ENCODE measurements at places on chromosomes 5 and 9.

GRCh38 chr5:56024810-56025150 is 30.0 kb upstream of the IL6ST start:
- no peak for DNase-seq

DNA sequence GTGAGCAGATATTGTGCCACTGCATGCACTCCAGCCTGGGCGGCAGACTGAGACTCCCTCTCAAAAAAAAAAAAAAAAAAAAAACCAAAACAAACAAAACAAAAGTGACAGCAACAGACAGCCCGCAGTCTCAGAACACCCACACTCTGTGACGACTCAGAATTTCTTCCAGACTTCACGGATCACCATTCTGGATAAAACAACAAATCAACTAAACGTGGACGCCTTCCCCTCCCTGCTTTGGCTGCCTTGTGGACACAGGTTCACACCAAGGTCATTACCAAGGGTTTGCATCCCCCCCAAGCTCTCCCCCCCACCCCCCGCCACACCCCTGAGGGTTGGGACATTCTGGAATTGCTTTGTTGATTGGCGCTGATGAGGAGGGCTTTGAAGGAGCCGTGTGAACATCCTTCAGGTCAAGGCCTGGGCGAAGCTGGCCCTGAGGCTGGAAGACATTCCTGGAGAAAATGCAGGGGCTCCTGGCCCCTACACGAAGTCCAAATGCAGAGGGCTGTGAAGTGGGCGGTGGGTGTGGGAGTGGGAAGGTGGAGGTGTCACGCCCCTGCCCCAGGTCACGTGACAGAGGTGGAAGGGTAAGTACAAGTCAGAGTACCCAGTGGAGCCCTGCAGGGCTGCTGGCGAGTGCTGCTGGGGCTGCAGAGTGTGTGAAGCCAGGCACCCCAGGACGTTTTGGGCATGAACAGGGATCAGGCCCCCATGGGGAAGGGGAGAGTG is 10.1 kb downstream of the LCN10 start:
- DNase-seq: no peak

DNA sequence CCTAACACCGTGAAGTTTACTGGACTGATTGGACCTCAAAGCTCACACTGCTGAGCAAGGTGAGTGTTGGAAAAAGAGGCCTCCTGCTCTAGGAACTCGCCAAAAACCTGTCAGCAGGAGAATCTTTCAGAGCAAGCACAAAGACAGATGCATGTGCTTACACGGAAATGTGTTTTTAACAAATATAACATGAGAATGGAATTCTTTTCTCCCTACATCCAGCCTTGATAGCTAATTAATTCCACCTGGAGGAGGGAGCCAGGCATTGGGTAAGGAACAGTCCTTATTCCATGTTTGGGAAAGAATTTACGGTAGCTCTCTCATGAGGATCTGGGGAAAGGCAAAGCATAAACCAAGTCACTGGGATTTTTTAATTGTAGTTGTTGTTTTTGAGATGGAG is 98.8 kb downstream of the KLF4 start:
- DNase-seq: no peak

GRCh38 chr5:93741136-93741811 is at the start of gene POU5F2:
Gene POU5F2, minus strand, starts transcription at chr5:93741600. Its CDS starts 37 bp downstream, at chr5:93741563.
- no peak for DNase-seq

DNA sequence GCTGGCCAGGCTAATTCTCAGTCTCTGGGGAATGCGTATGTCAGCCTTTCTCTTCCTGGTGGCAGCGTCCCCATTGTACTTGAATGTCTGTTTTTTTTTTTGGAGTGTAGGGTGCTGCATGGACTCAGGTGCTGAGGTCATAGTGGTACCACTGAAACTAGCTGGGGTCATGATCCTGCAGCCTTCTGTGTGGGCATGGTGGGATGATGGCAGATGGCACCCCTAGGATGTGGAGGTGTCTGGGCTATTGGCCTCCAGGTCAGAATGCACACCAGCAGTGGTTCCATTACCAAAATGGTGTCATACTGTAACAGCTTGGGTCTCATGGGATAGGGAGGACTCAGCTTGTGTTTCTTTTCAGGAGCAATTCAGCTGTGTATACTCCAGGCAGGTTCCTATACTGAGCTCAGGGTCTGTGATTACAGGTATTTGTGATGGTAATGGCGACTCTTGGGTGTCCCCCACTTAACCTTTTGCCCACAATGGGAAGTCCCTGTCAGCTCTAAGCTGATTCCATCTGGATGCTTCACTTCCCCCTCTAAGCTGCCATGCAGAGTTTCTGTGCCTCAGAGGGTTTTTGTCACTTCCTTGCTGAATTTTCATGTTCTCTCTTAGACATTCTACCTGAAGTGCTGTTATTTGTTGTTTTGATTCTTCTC is 17.9 kb downstream of the HSD17B4 start:
- DNase-seq: no peak

DNA sequence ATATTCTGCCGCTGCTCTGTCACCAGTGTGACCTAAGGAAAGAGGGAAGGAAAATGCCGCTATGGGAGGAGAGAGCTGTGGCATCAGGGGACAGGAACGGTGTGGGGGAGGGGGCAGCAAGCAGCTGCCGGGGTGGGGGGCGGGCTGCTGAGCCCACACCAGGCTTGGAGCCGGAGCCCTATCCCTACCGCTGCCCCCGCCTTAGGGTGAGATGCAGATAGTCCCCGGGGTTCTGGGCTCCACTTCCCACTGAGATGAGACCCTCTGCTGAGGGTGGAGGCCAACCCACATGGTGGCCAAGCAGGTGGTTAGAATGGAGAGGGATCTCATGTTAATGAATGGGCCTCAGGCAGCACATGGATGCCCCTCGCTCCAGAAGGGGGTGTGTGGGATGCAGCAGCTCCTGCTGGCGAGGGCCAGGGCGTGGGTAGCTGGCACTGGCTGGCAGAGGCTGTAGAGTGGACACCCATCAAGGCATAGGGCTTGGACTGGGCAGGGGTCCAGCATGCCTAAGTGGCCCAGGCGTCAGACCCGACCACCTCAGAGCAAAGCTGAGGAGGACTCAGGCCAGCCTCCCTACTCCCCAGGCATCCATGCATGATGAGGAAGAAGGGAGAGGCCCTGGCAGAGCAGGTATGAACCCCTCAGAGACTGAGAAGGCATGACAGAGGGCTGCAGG is 131.5 kb downstream of the ZNF354C start:
- DNase-seq: no peak

GRCh38 chr9:100499460-100499859 is 26.5 kb downstream of the TMEFF1 start:
- no peak for DNase-seq

GRCh38 chr5:157166214-157167213 is at the start of gene GARIN3:
Gene GARIN3, minus strand, starts transcription at chr5:157166264. Its CDS starts 96 bp downstream, at chr5:157166168.
- no peak for DNase-seq

- no peak for DNase-seq
Observed at GRCh38 chr5:68739752-68740151, 354.1 kb upstream of the SLC30A5 start.

DNA sequence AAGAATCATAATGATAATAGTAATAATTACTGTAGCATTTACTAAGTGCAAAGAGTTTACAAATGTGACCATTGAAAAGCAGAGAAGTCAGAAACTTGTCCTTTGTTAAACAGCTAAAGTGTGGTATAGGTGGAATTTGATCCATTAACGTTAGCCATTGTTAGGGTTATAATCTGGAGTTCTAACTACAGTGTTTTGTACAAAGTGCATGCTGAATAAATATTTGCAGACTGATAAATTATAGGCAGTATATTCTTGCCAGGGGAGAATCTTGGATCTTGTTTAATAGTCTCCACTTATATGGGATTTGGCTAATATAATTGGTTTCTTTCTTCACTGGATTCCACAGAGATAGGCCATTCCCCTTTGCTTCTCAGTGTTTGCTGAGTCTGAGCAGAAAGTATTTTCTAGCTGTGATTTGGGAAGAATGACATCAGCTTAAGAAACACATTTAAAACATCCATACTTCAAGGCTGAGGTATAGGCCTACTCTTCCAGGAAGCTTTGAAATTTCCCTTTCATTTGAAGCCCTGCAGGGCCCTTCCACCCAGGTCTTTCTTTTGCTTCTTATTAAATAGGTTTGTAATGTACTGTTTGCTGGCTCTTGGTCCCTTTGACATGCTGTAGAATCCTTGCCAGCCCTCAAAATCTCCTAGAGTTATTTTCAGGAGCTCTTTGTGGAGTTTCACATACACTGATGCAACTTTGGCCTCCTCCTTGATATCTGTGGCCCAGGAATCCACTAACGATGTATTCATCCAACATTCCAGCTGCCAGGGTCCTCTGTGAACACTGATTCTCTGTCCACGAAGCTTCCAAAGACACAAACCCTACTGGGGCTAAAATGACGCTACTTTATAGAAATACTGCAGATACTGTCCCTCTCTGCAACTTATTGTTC is 51.4 kb downstream of the ATP10B start:
- DNase-seq: no peak

- DNase-seq: no peak
Observed at GRCh38 chr5:142242272-142242671, 82.5 kb downstream of the SPRY4 start.

DNA sequence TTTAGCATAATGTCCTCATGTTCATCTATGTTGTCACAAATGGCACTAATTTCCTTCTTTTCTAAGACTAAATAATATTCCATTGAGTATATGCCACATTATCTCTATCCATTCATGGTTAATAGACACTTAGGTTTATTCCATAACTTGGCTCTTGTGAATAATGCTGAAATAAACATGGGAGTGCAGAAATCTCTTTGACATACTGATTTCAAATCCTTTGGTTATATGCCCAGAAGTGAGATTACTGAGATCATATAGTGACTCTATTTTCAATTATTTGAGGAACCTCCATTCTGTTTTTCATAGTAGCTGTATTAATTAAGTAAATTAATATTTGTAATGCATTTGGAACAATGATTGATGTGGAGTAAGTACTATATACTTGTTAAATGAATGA is 13.0 kb downstream of the SMIM3 start:
- no peak for DNase-seq

DNA sequence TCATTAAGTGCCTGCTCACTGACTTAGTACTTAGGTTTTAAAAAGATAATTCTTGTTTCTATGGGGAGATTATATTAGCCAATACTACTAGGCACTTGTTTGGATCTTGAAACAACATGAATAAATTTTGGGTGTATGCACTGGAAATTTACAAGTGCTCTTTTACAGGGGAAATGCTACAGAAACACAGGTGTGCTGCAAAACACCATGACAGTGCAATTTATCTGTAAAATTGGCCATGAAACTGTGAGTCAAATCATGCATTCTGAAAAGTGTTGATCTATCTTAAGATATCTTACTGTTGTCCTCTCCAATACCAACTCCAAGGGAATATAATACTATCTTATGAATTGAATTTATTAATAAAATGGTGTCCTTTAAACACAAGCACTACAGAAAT is 12.1 kb upstream of the PCDHB1 start:
- no peak for DNase-seq

DNA sequence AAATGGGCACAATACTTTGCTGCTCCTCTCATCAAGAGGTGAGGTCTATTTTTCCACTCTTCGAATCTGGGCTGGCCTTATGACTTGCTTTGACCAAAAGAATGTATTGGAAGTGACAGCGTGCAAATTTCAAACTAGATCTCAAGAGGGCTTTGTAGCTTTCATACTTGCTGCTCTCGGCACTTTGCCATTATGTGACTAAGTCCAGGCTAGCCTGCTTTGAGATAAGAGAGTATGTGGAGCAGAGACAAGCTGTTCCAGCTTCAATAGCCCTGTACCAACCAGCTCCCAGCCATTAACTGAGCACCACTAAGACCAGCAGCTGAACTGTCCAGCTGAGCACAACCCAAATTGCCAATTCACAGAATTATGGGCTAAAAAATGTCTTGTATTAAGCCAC is 124.6 kb downstream of the ACER2 start:
- DNase-seq: no peak

DNA sequence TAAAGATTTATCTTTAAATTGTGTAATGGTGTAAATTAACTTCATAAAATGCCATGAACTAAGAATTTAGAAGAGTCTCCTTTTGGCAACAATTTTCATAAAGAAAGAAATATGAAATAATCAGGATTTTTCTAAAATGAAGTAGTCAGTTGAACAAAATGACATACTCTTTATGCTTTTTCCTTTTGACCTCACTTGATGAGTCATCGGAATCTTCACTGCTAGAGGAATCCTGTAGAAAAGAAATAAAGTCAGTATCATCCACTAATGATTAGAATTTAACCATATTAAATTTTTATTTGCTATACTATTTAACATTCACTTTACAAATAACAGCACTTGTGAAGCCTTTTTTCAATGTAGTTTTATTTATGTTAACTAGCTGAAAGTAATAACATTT is 26.1 kb downstream of the CHD1 start:
- no peak for DNase-seq

- peak; percentile 30 for DNase-seq
Observed at GRCh38 chr5:18745988-18746615, 1111.8 kb downstream of the TAF11L14 start.

GRCh38 chr9:94757158-94757557 is 30.7 kb downstream of the AOPEP start:
- no peak for DNase-seq

GRCh38 chr9:76717613-76718012 is 46.6 kb upstream of the PCA3 start:
- no peak for DNase-seq

GRCh38 chr9:35748242-35748857 is 678 bp downstream of the GBA2 start:
- DNase-seq: no peak

DNA sequence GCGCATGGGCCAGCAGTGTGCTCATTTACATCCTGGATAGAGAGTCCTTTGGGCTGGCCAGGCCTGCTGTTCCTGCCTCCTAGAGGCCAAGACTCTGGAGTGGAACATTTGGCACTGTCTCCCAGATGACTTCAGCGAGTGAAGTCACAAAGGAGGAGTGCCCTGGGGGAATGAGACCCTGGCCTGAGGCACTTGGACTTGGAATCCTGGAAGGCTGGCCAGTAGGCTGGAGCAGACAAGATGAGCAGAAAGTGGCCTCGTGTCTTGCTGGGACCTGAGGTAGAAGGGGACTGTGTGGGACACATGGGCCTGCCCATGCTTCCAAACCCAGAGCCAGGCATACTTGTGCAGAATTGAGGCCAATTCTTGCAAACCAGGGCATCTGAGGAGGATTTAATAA is at the start of gene TSSK1B:
TSS of gene TSSK1B (minus strand) at position 101 of the 400 bp plus-strand sequence. CDS start 150 bp downstream, outside the sequence.
- no peak for DNase-seq

- DNase-seq: no peak
Observed at GRCh38 chr5:38465702-38466423, 90.6 kb downstream of the LIFR start.
